ENCODE measurements at places on chromosomes 5 and 9.

- no peak for DNase-seq
Observed at GRCh38 chr5:143605403-143606005, 202.0 kb upstream of the NR3C1 start.

GRCh38 chr5:177412603-177413233 is 3.4 kb upstream of the F12 start:
- no peak for DNase-seq

DNA sequence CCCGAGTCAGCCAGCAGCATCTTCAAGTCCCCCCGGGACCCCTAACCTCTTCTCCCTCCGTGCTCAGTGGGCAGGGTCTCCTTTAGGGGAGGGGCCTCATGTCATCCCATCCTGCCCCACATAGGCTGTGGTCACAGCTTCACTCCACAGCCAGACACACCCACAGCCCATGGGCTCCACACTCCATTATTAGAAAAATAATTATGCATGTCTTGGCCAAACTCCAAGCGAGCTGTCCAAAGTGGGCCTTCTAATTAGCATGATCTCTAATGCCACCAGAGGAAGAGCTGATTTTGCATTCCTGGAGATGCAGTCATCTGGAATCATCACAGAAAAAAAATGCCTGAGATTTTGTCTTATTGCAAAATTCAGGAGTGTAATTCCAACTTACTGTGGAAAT is 418.2 kb downstream of the IRX2 start:
- no peak for DNase-seq

- no peak for DNase-seq
Observed at GRCh38 chr5:144712090-144712489, 541.4 kb downstream of the KCTD16 start.

DNA sequence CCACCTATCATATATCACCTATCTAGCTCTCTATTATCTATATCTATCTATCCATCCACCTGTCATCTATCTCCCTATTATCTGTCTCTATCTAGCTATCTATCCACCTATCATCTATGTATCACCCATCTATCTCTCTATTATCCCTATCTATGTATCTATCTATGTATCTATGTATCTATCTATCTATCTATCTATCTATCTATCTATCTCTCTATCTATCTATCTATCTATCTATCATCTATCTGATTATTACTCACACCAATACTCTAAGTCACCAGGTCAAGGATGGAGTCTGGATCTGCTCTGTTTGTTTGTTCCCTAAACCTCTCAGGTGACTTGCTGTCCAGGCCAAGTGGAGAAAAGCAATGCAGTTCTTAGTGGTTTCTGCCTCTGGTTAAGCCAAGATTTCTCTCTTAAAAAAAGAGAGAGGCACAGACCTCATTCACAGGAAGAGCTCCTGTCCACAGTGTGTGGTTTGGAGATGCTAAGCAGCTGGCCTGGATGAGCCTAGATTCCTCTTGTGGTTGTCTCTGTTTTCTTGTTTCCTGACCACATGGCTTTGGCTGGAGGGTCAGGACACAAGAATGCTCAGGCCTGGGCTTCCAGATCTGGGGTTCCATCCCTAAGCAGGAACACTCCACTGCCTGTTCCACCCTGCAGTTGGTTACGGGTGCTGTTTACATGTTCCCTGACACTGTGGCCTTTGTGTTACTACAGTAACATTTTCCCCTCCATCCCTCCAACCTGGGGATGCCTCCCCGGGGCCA is 133.4 kb downstream of the PHF2 start:
- DNase-seq: no peak

DNA sequence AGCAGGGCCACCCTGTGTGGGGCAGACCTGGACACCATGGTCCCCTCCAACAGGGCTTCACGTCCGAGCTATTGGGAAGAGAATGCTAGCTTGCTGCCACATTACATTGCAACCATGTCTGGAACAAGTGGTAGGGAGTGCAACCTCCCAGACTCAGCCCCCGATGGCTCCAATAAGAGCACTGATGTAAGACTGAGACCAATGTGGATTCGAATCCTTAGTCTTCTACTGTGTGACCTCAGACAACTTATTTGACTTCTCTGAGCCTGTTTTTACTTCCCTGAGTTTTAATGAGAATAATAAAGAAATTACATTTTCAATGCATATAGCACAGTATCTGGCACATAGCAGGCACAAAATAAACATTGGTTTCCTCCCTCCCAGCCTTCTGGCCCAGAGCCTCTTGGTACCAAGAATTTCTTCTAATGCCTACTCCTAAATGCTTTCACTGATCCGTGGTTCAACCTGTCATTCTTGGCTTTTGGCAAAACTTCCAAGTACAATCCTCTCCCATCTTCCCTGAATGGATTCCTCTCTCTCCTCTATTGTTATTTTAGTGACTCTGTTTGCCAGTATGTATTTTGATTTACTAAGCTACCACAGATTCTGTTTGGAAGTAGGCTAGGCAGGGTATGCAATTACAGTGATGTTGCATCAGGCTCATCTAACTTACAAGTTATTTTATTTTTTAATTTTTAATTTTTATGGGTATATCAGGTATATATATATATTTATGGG is 34.6 kb upstream of the COL15A1 start:
- DNase-seq: no peak

GRCh38 chr5:119179857-119180641 is 109.2 kb downstream of the DMXL1 start:
- DNase-seq: no peak

GRCh38 chr5:64206653-64207052 is 41.0 kb downstream of the RNF180 start:
- DNase-seq: no peak

- no peak for DNase-seq
Observed at GRCh38 chr9:113818391-113818790, 57.7 kb upstream of the ZNF618 start.

GRCh38 chr5:53814819-53815218 is 254.4 kb downstream of the NDUFS4 start:
- DNase-seq: no peak

- no peak for DNase-seq
Observed at GRCh38 chr5:178590141-178590923, at the start of gene COL23A1. Gene COL23A1 (minus strand): TSS chr5:178590393.

DNA sequence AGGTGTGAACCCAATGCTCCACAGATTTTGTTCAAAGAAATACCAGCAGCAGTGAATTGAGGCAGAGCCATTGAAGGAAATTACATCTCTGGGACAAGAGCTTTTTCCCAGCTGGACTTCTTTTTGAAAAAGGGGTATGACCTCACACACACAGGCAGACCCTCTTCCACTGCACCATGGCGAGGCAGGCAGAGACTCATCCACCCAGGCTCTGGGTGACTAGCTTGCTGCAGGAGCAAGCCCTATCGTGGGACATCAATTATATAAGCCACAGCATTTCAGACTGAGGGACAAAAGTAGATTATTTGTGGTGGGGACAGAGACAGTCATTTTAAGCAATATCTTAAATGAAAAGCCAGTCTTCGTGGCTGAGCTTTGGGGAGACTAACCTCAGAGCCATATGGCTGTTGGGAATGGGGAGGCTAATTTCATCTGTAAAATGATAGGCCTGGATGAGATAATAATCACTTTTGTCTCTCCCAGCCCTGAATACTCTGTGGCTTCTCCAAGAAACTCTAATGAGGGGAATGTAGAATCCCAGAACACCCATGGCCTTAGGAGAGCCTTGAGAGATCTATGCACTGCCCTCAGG is 113.1 kb upstream of the TNC start:
- no peak for DNase-seq

- no peak for DNase-seq
Observed at GRCh38 chr5:111043712-111044506, 27.6 kb upstream of the TSLP start.

GRCh38 chr5:75668977-75669689 is 48.1 kb downstream of the POC5 start:
- DNase-seq: no peak
